Stimulated activated CD4-positive, alpha-beta T cell treated with anti-CD3 and anti-CD28 coated beads, TNF-alpha, amount 100 ng/mL, for 24 hours (primary cell): ENCODE measurements at places on chromosomes 5 and 9.

GRCh38 chr5:15993334-15993733, 186.3 kb downstream of the MARCHF11 start:
- no peak for DNase-seq

DNA sequence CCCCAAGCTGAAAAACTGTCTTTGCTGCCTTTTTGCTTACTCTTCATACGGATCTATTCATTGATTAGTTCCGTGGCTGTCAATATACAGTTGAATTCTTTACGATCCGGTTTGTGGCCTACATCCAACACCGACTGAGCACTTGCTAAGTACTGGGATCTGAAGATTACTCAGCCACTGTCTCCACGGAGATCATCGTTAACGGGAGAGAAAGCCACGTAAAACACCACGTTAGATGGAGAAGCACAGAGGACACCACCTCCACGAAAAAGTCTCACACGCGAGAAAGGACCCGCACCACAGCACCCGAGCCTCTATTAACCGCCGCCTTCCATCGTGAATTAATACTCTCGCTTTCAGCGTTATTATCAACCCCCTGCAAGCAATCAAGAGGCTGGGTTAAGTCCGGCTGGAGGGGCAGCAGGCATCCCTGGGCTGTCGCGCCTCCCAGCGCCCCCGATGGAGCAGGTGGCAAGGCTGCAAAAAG, 650 bp downstream of the ELP1 start:
- DNase-seq, result peak; percentile 0

DNA sequence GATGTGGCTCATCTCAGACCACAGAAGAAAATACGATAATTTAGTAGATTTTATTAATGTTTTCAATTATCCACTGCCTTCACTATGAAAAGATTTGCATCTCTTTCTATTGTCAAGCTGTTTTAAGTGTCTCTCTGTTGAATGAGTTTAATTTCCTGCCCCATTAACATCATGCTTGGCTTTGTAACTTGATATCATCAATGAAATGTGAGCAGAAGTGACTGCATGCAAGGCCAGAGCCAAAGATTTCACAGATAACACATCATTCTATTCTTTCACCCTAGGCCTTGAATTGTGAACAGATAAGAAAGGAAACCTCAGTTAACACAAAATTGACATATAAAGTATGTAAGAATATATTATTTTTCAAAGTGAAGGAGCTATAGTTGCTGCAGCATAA, 986.4 kb upstream of the CDH18 start:
- no peak for DNase-seq

DNA sequence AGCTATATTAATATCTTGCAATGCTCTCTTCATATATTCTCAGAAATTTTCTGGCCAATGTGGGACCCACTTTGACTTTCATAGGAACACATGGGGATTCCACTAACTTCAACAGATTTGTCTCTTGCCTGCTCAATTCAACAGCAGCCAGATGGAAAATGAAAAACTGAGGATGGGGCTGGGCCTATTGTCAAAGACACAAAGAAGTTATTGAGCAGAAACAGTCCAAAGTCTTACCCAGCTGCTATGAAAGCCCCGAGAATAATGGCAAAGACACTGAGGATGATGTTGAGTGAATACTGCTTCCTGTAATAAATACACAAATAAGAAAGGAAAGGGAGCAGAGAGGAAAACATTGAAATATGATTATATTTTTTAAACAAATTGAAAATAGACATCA, 32.6 kb downstream of the SLC35D2 start:
- no peak for DNase-seq

GRCh38 chr9:28031521-28032267, 458.4 kb upstream of the C9orf72 start:
- no peak for DNase-seq

DNA sequence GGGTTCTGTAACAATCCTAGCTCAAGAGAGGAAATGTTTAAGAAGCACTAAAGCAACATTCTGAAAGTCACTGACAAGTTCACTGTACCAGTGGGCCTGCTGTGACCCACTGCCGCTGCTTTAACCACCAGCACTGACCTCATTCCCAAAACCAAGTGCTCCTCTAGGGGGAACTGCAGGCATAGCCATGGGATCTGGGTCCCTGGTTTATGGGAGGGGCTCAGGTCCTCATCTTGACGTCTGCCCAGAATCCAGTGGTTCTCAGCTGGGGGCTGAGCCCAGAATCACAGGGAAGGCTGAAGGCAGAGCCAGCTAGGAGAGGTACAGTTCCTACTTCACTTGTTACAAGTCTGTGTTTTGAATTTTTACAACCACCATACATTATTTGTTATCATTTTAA, 36.1 kb upstream of the SLC2A8 start:
- no peak for DNase-seq

- DNase-seq, result no peak
Measured at GRCh38 chr9:20473515-20474013, 148.7 kb downstream of the MLLT3 start.

DNA sequence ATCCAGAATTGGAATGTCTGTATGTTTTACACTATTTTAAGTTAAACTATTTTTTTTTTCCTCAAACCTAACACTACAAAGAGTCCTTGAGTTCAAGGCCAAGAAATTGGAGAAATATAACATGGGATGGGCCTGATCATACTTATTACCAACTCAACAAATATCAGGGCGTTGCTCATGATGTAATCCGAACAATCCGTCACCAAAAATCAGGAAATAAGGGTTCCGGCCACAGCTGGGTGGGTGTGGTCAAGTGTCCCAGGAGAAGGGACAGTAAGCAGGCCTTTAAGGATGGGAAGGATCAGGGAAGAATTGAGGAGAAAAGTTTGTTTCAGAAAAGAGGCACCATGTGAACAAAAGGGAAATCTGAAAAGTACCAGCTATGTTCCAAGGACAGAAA, 29.8 kb downstream of the MED27 start:
- no peak for DNase-seq

DNA sequence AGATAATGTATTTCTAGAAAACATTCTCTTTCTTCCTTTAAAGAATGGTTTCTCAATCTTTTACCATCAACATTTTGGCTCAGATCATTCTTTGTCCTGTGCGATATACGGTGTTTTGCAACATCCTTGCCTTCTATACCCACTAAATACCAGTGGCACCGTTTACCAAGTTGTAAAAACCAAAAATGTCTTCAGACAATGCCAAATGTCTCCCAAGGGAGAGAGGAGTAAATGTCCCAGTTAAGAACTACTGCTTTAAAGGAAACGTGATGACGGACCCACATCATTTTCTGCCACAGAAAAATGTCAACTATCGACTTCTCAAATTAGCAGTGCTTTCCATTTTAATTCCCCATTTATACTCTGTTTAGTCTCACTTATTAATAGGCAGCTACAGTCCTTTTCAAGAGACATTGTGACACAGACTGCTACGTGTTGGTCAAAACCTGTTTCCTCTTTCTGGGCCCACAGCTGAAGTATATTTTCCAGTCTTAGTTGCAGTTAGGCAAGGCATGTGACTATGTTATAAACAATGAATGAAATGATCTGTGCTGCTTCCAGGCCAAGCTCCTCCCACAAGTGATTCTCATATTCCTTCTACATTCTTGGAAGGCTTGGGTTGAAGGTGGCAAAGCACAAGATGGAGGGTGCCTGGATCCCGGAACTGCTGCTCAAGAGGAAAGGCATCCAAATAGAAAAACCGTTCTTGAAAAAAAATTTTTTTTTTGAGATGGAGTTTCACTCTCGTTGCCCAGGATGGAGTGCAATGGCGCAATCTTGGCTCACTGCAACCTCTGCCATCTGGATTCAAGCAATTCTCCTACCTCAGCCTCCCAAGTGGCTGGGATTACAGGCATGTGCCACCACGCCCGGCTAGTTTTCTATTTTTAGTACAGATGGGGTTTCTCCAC, 8.8 kb downstream of the PRXL2C start:
- DNase-seq, result no peak

GRCh38 chr5:120088412-120088811, 375.7 kb upstream of the PRR16 start:
- DNase-seq, result no peak

DNA sequence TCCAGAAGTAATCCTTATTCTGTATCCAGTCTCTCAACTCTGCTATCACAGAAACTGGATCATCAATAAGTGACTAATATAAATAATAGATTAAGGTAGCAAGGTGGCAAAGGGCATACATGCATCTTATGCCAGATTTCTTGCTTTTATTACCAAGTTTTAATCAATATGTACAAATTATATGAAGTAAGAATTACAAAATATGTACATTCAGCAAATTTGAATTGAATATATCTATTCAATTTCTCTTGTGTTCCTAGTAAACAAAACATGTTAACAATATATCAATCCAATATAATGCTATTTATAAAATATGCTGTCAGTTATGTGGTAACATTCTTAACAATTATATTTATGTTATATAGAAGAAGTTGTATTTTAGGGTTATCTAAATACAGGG, 488.7 kb upstream of the COX7C start:
- no peak for DNase-seq

- DNase-seq, result no peak
Measured at GRCh38 chr5:151483647-151484046, 36.2 kb downstream of the SLC36A1 start.

DNA sequence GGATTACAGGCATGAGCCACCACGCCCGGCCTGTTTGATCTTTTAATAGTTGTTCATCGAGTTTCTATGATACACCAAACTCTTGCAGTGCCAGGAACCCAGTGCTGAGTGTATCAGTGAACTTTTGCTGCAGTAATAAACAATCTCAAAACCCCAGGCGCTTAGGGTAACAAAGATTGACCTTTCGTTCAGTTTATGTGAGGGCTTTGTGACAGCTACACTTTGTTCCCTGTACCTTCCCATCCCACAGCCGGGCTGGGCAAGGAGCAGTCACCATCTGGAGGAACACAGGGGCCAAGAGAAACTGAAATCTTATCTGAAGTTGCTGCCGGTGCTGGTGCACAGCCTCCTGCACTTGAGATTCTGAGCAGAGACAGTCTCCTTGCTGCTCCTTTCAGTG, 17.2 kb upstream of the WNK2 start:
- DNase-seq, result no peak

DNA sequence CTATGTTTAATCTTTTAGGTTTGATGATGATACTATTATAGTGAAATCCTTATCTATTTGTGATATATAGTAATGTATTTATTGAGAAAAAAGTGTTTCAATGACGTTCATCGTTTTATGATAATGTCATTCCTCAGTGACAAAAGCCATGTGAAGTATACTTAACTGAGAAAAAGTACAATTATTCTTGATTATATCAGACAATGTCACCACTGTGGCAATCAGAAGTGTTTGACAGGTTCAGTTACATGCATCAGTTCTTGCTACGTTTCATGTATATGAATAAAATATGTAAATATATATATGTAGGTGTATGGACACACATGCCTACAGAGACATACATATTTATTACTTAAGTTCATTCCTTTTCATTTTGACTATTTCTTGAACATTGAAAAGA, 341.5 kb upstream of the CDH10 start:
- DNase-seq, result no peak

GRCh38 chr9:109974918-109975276, 194.9 kb downstream of the PALM2AKAP2 start:
- DNase-seq, result no peak

GRCh38 chr5:119275601-119276173, 80.1 kb upstream of the TNFAIP8 start:
- DNase-seq, result peak; percentile 45

- DNase-seq, result no peak
Measured at GRCh38 chr5:2856206-2856605, 104.7 kb upstream of the IRX2 start.

- DNase-seq, result no peak
Measured at GRCh38 chr5:92775711-92776615, 805.1 kb downstream of the NR2F1-AS1 start.

- peak; percentile 52 for DNase-seq
Measured at GRCh38 chr9:109012876-109013678, at the start of gene CTNNAL1. Gene CTNNAL1, minus strand, starts transcription at chr9:109013499. Its CDS starts 57 bp downstream, at chr9:109013442.

DNA sequence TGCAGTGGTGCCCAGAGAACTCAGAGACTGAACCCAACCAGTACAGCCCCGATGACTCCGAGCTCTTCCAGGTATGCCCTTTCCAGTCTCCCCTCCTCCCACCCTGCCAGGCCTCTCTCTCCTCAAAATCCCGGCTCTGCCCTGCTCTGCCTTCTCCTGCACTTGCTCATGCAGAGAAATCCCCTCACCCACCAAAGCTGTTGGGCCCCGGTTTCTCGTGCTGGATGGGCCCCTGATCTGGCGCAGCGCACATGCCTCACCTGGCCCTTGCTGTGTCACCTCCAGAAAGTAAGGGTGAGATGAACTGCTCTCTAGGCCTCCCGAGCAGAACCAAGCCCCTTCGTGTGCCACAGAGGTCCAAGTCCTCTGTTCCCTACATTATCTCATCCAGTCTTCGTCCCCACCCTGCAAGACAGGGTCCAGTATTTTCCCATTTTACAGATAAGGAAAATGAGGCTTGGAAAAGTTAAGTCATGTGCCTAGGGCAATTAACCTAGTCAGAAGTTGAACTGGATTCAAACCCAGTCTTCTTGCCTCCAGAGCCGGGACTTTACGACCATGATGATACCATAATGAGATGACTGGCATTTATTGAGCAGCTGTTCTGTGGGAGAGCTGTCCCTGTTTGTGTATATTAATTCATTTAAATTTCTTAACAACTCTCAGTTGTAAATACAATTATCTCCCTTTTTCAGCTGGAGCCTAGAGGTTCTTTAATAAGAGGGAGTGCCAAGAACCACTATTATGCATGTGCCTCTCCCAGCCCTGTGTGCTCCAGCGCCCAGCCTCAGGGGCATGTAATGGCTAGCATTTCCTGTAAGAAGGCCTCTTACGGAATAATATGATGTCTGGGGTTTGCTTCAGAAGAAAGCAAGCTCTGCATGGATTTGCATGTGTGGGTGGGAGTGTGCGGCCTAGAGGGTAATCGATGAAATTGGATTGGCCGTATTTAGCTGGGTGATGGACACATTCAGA, 90.7 kb downstream of the PPARGC1B start:
- DNase-seq, result no peak

DNA sequence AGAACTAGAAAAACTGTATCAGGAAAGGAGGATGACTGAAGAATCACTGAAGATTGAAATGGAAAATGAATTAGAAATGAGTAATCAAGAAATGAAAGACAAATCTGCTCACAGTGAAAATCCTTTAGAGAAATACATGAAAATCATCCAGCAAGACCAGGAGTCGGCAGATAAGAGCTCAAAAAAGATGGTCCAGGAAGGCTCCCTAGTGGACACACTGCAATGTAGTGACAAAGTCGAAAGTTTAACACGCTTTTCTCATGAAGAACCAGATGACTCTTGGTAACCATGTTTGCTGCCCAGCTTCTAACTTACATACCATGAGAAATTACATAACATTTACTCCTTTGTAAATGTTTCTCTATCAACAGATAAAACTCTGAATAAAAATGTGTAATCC, 37.1 kb downstream of the CPLANE1 start:
- no peak for DNase-seq
